Breast epithelium (tissue), 4 donors: ENCODE measurements at places on chromosomes 2 and 18.

DNA sequence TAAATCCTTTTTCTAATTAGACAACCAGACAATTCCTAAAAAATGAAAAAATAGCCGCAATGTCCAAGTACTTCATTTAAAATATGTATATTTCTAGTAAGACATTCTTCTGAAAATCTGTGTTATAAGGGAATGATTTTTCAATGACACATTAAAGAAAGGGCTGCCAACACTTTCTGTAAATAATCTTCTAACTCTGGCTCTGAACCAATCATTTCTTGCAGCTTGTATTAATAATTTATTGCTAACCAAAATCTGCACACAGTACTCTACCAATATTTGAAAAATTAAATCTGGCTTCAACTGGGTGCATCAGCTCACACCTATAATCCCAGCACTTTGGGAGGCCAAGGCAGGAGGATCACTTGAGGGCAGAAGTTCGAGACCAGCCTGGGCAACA, 8.3 kb downstream of the NFU1 start:
- DNase-seq, result no peak

DNA sequence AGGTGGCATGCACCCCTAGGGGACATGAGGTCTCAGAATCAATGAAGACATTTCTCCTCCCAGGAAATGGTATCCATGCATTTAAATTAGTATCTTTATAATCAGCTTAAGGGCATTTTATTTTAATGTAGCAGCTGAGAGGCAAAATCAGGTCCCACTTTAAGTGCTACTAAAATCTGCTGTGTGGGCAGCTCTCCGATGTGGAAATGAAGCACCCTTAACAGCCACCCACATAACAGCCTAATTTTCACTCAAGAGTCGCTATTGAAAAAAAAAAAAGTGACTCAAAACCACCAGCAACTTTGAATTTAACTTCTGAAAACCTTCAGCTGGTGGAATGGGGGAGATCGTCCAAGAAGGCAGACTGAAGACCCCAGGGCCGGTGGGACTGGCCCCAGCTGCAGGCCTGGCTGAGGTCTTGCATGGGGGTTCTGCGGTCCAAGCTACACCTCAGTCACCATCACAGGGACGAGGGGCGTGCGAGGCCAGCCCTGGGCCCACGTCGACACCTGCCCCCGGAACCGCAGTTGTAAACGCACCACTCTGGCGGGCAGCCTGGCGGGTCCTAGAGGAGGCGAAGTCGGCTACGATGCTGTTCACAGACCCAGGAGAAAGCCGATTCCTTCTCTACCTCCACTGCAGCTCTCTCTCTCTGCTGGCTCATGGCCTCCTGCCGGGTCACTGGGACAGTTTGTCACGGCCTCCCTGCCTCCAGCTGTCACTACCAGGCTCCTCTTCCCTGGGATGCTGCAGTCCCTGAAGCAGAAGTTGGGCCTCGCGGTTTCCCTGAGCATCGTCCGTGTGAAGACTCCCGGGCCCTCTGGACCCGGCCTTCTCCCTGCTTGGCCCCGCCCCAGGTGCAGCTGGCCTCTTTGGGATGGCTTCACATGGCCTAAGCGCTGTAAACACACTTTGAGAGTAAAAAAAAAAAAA, 111.9 kb downstream of the KCNF1 start:
- no peak for DNase-seq

- DNase-seq, result no peak
Measured at GRCh38 chr2:234447963-234448362, 48.9 kb downstream of the ARL4C start.

DNA sequence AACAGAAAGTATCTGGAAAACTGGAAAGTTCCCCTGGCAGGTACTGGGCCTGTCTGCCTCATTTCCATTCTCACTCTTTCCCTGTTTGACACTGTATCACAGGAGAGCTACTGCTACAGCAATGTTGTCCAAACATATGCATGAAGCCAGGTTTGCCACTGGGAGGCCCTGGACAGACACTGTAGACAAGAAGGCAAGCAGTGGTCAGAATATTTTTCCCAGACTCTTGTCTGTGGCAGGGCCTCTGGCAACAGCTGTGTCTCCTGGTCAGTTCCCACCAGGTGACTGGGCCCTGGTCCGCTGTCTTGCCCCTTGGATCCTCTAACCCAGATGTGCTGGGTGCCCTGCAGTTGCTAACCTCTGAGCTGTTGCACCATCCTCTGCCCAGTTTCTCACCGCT, 178.9 kb upstream of the FANCL start:
- DNase-seq, result no peak

- DNase-seq, result no peak
Measured at GRCh38 chr2:85326406-85327159, 1.2 kb downstream of the TGOLN2 start.

GRCh38 chr18:37716106-37716735, 150.6 kb upstream of the CELF4 start:
- no peak for DNase-seq

- no peak for DNase-seq
Measured at GRCh38 chr2:197239434-197239833, 71.1 kb downstream of the ANKRD44 start.

GRCh38 chr2:145757503-145758246, 1237.8 kb upstream of the ZEB2 start:
- no peak for DNase-seq

DNA sequence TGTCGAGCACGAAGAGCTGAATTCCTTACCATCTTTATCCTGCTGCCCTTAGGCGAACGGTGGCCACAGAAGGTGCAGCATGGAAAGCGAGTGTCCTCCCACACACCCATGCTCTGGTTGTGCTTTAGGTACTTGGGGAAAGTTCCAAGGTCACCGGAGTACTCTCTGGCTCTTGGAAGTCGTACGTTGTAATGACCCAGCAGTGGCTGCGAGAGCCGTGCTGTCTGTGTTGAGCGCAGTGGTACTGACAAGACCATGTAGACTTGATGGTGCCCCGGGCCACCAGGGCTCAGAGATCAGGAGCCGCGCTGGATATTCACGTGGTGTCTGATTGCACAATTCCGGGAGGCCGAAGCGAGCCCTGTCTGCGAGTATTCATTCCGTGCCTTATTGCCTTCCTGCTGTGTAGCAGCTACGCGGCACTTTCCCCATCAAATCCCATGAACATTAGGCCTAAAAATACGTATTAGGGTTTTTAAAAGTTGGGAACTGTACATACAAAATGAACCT, 222.0 kb downstream of the ZNF516 start:
- no peak for DNase-seq

- no peak for DNase-seq
Measured at GRCh38 chr18:5894611-5895298, 567 bp downstream of the TMEM200C start.

- no peak for DNase-seq
Measured at GRCh38 chr18:49728542-49728941, 84.8 kb downstream of the ACAA2 start.

GRCh38 chr2:222568865-222569264, 87.0 kb downstream of the FARSB start:
- no peak for DNase-seq

GRCh38 chr2:233556881-233557736, 9.5 kb downstream of the USP40 start:
- no peak for DNase-seq
